ENCODE measurements at places on chromosomes 3 and 15. TPM values are rescaled to one million over a fixed set of nuclear protein-coding genes. Genes with fewer than 3 reads are reported as not detected.

MYH15 gene
- total RNA-seq, result 0.18 TPM

KIF15 gene
- 7.3 TPM for total RNA-seq

IQGAP1 gene
- total RNA-seq, result 119 TPM

FRMD5 gene
- total RNA-seq, result 3.7 TPM

HRG gene
- total RNA-seq, result not detected

P2RY12 gene
- total RNA-seq, result not detected

LRRIQ4 gene
- not detected for total RNA-seq

KCNMB2 gene
- total RNA-seq, result not detected

MOBP gene
- 0.06 TPM for total RNA-seq

EXD1 gene
- not detected for total RNA-seq

CSPG4 gene
- total RNA-seq, result 0.06 TPM
